ENCODE measurements at places on chromosomes 1 and 21. TPM values are rescaled to one million over a fixed set of nuclear protein-coding genes. Genes with fewer than 3 reads are reported as not detected.

Gene KCNQ4
- total RNA-seq, result not detected

Gene BTBD8
- total RNA-seq, result 0.49 TPM

Gene FMO5
- 2.1 TPM for total RNA-seq

Gene SERTAD4
- total RNA-seq, result 19.8 TPM

Gene EFHD2
- 52.5 TPM for total RNA-seq

DNA sequence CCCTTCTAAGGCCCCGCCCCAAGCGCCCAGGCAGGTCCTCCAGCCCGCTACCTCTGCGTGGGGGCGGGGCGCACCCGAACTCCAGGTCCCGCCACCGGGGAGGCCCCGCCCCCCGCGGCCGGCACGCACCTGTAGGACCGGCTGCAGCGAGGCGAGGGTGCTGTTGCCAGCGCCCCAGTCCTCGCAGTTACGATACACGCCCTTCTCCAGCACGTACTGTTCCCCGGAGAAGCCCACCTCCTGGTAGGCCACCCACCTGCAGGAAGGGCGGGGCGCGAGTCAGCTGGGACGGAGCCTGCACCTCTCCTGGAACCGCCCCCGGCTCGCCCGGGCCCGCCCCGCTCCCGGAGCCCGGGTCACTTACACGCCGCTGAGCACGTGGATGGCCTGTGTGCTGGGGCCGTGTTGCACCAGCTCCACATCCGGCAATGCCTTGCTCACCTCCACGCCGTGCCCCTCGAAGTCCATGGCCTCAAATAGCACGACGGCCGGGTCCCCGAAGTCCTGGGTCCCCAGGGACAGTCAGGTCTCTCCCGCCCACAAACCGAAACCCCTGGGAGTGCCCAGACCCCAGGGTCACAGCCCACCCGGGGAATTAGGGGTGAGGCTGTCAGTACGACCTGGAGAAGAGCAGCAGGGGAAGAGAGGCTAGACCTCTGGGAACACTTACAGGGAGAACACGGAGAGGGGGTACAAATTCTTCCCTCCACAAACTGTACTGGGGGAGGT, 17.3 kb downstream of the CRYBG2 start:
- DNase-seq, result no peak

- peak; percentile 80 for DNase-seq
Observed at GRCh38 chr1:119080586-119080985, 59.9 kb downstream of the WARS2 start.

GRCh38 chr1:28735961-28736449, 735 bp upstream of the YTHDF2 start:
- no peak for DNase-seq

Gene KAZN
- total RNA-seq, result 0.49 TPM

GRCh38 chr21:42157606-42158310, 61.2 kb upstream of the ABCG1 start:
- DNase-seq, result no peak

GRCh38 chr1:109946511-109946910, 35.9 kb downstream of the CSF1 start:
- DNase-seq, result no peak

GRCh38 chr1:185574139-185574875, 159.9 kb upstream of the HMCN1 start:
- DNase-seq, result no peak

Gene SLC44A5
- total RNA-seq, result 0.12 TPM

DNA sequence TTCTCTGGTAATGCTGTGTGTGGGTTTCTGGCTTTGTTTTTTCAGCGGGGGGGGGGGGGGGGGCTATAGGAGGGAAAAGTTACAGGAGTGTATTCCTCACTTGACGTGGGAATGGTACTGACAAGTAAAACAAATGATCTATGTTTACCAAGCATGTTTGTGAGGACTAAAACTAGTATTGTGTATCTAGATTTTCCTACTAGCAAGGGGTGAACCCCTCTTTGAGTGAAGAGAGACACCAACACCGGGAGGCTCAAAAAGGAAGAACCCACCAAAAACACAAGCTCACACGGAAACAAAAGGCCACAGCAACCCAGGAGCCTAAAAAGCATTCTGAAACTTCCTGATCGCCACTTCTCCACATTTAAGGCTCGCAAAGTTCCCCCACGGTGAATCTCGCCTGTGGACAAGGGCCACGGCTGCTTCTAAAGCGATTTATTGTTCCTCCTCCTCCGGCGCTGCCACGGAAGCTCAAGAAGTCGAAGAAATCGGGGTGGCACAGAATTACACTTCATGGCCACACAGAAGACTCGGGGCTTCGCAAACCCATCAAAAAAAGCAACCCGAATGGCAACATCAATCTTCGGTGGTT, 703 bp downstream of the PUM1 start:
- DNase-seq, result peak; percentile 23

Gene FCRL2
- total RNA-seq, result not detected

Gene OTUD7B
- 7.2 TPM for total RNA-seq

DNA sequence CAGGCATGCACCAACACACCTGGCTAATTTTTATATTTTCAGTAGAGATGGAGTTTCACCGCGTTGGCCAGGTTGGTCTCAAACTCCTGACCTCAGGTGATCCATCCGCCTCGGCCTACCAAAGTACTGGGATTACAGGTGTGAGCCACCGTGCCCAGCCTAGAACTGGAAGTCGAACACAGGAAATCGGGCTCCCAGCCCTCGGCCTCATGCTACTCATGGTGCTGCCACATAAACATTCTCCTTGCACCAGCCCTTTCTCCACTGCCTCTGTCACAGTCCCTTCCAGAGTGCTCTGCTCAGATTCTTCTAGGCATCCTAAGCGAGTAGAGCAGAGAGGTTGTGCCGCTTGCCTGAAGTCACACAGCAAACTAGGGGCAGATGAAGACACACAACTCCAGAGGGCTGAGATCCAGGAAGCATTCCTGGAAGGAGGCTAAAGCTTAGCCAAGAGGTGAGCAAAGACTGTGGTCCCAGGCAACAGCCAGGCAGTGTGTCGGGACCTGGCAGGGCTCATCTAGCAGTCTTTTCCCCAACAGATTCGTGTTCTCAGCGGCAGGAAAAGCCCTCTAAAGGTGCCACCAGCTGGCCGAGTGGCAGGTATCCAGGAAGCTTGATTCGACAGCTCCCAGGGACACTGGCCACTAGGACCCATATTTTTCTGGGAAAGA, 29.6 kb upstream of the NPPB start:
- no peak for DNase-seq

DNA sequence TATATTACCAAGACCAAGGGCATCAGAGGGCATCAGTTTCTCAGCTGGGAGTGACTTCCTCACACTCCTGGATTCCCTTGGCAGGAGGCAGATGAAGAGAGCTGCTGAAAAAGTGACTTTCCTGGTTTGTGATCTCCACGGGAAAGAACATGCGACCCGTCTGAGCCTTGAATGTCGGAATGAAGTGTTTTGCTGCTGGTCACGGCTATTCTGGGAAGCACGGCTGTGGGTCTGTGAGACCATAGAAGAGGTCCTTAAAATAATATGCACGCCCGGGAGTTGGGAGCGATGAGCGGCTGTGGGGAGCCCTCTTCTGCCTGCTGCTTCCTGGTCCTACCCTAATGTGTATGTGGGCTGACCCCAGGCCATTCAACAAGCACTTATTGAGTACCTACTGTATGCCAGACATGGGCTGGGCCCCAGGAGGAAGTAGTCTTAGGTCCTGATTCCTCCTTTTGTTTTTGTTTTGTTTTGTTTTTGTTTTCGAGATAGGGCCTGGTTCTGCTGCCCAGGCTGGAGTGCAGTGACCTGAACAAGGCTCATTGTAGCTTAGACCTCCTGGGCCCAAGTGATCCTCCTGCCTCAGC, 13.2 kb upstream of the UMODL1 start:
- peak; percentile 24 for DNase-seq

Gene OR2L13
- total RNA-seq, result not detected

DNA sequence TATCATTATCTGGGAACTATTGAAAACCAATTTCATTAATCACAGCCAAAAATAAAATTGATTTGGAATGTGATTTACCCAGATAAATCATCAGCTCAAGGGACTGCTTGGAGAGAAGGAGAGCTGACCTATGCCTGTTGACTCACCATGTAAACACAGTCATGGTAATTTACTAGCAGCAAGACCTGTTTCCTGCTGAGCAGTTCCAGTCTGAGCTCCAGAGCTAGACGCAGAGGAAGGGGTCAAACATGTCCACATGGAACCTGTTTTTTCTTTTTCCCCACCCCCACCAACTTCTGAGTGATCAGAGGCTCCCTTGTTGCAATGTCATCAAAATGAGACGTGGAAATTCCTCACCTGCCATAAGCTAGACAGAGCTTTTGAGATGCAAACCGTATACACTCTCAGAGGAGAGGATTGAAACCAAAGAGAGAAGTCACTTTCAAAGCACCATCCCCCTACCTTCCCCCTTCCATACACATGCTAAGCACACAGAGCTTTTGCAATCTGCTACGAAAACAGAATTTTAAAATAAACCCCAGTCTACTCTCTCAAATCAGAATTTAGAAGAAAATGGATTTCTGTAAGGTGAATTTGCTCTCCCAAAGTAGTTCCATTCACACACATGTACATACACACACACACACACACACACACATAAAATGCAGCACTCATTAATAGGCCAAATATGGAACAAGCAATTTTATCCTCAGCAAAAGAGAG, 55.9 kb upstream of the PTGFRN start:
- DNase-seq, result peak; percentile 87

DNA sequence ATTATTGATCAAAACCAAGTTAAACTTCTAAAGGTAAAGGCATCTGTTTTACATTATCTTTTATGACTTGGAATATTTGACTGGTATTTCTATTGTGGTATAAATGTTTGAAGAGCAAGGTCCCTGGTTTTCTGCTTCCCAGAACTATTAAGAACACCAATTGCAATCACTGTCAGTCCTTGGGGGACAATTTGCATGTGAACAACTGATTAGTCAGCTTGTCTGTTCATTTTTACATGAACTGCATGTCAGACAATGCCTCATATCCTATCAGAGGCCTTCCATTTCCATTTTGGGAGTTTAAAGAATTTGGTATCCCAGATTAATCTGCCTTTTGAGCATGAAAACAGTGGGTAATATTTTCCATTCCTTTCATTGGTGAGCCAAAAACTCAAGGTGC, 654.9 kb upstream of the USP24 start:
- DNase-seq, result peak; percentile 38

GRCh38 chr21:34700605-34701004, 31.8 kb downstream of the CLIC6 start:
- DNase-seq, result no peak

DNA sequence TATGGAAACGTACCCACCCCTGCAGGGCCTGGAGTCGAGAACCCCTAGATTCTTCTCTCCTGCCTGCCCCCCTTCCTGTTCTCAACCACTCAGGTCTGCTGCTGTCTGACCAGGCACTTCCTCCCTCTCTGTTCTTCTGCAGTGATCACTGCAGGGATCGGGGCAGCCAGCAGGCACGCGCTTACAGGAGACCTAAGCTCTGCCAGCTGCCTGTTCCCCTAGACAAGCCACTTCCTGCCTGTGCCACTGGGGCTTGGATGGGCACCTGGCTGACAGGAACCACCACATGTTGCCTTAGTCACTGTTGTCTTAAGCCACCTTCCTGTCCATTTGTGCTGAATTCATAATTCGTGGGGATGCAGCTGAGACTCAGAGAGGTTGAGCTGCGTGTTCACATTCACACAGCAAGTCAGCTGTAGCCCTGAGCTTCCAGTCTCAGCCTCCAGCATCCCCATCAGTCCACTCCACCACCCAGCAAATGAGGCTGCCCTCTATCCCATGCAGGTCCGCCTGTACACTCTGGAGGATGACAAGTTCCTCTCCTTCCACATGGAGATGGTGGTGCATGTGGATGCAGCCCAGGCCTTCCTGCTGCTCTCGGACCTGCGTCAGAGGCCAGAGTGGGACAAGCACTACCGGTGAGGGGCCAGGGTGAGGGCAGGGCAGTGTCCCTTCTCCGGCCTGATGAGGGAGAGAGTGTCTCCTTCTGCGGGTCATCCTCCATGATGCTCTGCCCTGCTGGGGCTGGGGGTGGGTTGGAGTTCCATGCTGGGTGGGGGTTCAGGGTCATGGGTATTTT, 18.6 kb downstream of the FAM151A start:
- no peak for DNase-seq

DNA sequence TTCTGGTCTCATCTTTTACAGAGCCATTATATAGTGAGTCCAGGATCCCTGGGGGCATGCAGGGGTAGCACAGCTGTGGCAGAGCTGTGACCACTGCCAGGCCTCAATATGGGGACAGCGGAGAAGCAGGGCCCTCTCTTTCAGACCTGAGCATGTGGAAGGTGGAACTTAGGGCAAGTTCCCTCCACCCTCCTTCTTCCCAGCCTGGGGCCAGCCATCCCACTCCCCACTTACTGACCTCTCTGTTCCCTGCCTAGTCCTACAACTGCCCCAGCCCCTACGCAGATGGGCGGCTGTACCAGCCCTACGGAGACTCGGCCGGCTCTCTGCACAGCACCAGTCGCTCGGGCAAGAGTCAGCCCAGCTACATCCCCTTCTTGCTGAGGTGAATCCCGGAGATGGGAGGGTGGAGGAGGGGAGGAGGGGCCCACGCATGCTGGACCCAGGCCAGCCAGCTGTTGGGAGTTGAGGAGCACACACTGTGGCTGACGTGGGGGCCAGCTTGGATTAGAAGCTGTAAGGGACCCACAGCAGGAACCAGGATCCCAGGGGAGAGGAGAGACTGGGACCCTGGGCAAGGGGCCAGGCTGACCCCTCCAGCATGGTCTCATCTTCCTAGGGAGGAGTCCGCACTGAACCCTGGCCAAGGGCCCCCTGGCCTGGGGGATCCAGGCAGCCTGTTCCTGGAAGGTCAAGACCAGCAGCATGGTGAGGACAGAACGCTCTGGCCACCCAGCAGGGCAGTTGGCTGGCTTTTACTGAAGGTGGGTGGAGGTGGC, 10.7 kb downstream of the PSRC1 start:
- DNase-seq, result no peak

GRCh38 chr1:180246579-180246978, 16.5 kb downstream of the LHX4 start:
- DNase-seq, result no peak

- no peak for DNase-seq
Observed at GRCh38 chr1:202701200-202701599, 9.1 kb downstream of the SYT2 start.

GRCh38 chr1:3499611-3500010, 45.1 kb downstream of the ARHGEF16 start:
- DNase-seq, result no peak

GRCh38 chr1:159705904-159706256, 8.5 kb downstream of the CRP start:
- DNase-seq, result no peak

Gene RAB42
- 1.9 TPM for total RNA-seq

DNA sequence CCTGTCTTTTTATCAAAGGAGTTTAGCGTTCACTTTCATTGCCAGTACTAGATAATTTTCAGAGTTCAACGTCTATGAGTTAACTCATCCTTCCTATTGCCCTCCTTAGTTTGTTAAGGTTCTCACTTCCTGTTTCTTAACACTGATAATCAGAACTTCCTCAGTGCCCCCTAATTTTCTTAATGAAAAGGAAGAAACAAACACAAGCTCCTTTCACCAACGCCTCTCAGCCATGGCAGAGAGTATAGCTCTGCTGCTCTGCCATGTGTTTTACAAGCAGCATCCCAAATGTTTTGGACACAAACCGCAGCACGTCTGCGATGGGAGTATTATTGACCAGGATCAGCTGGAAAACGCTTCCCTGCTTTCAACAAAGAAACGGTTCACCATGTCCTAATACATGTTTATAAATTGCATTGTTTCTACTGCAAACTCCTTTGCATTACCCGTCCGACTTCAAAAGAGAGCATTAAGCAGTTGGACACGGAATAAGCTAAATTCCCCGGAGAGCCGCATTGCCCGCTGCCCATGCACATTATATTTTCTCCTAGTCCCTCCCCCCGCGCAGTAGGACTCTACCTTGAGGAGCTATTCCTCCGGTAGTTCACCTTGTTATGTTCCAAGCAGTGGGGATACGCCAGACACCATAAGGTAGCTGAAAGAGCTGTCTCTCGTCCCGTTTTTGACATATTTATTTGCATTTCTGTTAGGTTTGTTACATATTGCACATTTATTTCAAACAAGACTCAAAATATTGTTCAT, 561 bp downstream of the OLFM3 start:
- DNase-seq, result no peak

Measured in RPMI7951 (cell line).